ENCODE measurements at places on chromosomes 11 and 22.

- no peak for DNase-seq
Observed at GRCh38 chr11:47971501-47971900, 8.9 kb upstream of the PTPRJ start.

DNA sequence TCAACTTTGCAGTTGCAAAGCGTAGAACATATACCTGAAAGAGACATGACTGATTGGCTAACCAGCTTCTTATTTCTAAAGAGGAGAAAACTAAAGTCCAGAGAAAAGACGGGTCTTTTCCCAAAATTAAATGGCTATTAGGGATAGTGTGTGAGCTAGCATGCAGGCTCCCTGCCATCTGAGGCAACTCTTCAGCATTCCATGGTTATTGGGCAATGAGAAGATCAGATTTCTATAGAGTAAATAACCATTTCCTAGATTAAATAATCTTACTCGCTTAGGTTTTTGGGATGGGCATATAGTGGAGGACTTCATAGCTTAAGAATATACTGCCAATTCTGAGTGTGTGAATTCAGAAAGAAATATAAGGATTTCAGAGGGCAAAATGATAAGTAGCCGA lies 95.0 kb downstream of the PDHX start:
- DNase-seq, result no peak

DNA sequence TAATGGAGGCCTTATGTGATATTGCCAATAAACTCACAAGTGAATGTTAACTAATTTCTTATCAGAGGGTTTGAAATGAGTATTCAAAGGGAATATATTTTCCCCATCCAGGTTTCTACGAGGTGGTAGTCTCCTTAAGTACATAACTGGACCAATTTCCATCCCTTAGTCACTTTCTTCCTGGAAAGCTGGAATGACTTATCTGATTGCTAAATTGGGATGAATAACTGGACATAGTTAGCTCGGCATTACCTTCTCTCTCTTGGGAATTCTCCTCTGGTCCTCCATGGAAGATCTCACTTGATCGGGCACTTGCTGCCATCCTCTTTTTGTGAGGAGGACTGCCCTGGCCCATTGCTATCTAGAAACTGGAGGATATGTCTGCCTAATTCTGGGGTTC lies 109.1 kb downstream of the TRPC6 start:
- no peak for DNase-seq

DNA sequence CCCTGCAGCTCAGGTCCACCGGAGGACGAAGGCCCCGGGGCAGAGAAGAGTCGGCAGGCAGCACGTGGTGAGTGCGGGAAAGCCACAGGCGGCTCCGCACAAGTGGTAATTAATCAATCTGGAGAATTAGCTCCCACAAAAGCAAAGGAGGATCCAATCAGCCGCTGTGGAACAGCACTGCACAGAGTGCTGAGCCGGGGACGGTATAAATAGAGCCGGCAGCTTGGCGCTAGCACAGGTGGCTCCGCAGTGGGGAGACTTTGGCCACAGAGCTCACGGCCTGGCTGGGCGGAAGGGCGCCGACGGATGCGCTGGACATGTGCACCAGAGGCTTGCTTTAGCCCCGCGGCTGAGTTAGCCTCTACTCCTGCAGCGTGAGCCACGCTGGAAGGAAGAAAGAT lies 48.9 kb downstream of the IGSF9B start:
- DNase-seq, result no peak

DNA sequence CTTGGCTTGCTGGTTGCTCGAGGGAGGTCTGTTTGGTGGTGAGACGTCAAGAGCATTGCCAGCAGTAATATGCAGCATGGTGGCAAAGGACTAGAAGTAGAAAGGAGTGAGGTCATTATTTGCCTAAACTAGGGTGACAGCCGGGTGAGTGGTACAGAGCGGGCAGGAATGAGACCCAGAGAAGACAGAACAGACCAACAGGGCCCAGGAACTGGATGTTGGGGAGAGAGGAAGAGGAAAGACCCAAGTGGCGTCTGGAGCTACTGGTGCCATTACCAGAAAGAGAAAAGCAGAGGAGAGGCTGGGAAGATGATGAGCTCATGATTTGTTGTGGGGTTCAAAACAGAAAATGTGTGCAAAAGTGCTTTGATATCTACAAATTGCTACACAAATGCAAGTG lies 158.7 kb downstream of the ENTHD1 start:
- DNase-seq, result no peak

GRCh38 chr11:315516-315994 lies 1.7 kb downstream of the IFITM1 start:
- DNase-seq, result no peak

DNA sequence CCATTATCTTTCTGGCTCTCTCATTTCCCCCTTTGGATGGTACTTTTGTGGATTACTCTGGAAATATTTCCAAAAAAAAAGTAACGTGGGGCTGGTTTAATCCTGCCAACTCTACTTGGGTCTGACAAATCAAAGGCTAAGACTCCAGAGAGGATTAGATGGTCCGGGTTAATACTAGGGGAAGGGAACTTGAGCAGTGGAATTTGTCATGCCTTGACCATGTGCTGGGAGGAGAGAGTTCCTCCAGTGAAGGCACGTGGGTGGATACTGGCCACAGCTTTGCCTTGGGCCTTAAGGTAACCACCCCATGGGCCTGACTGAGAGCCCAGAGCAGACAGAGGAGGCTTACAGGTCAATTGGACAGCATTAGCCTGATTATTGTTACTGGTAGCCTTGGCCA lies 120.3 kb downstream of the NAV2 start:
- DNase-seq, result no peak

- no peak for DNase-seq
Observed at GRCh38 chr11:62401811-62402210, 17.0 kb upstream of the SCGB1A1 start.

DNA sequence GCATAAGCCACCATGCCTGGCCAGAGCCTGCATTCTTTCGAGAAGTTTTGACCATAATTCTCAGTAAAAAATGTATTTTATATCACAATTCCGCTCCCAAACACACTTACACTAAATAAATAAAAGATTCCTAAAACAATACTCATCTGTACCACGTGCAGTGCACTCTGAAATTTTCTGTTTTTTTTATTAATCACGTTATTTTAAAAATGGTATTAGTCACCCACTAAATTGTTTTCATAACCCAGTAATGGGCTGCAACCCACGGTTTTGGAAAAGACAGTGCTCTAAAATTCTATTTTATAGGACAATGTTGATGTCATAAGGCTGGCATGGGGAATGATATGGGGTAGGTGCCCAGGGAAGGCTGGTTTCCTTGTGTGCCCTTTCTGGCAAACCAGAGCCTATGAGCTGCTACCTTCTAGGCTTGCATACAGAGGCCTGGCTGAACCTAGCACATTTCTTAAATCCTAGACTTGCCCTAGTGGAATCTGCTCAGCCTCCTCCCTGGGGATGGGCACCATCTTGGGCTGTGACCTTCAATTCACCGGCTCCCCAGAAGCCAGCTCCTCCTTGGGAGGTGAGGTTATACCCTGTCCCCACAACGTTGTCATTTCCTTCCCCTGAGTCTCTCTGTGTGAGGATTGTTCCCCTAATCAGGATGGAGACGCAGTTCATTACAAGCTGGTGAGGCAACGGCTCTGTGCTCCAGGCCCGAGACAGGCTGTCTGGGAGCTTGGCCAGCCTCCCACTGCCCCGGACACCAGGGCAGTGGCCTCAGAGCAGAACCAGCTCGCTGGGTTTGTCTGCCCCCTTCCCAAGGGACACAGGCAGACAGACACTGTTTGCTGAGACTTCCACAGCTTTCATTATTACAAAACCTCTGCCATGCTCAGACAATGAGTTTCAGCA lies 116.5 kb upstream of the NAV2 start:
- DNase-seq, result no peak

DNA sequence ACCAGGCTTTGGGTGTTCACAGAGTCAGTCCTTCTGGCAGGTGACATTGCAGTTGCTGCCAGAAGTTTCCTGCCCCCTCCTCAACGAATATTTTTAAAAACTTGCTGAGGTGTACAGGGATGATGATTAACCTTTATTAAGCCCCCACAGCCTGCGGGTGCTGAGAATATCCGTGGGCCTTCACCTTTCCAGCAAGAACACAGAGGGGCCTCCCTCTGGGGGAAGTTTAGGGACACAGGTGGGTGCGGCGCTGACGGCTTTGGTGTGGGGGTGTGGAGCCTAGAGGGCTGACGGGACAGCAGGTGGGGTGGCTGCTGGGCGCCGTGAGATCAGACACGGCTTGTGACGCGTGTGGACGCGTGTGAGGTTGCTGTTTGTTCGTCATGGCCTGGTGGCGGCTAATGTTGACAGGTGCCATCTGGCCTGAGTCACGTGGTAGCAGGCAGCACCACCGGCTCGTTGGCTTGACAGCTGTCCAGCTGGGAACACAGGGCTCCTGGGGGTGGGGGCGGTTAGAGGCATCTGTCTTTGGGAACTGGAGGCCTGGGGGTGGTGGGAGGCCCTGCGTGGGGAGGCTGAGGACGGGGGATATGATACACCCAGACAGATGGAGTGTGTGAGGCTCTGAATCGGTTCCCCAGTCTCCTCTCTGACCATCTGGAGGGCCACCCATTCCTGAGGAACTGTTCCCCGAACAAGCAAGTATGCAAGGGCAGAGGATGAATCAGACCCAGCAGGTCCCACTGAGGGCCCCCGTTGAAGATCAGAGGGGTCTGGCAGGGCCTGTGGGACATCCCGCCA lies 12.5 kb upstream of the LRRC10B start:
- DNase-seq, result no peak

GRCh38 chr11:94314064-94314463 lies 9.7 kb downstream of the IZUMO1R start:
- no peak for DNase-seq

DNA sequence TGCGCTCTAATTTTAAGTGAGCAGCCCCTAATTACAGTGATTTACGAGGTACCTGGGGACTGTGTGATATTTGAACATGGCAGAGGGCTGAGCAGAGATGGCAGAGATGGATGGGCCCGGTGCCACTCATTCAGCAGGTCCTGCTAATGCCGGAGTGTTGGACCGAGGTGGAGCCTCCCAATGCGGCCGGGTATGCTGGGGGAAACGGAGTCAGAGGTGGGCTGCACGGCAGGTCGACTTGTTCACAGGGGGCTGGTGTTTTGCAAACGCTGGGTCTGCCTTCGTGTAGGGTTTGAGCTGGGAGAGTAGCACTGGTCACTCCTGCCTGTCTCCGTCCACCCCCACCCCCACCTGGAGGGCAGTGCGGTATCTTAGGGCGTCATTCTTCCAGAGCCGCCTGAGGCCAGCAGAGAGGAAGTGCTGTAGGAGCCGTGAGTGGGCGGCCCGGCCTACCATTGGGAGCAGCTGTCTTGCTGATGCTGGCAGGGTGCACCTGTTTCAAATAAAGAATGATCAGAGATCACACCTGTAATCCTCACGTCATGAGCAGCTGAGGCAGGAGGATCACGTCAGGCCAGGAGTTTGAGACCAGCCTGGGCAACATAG lies 122.6 kb downstream of the IGLL1 start:
- no peak for DNase-seq

DNA sequence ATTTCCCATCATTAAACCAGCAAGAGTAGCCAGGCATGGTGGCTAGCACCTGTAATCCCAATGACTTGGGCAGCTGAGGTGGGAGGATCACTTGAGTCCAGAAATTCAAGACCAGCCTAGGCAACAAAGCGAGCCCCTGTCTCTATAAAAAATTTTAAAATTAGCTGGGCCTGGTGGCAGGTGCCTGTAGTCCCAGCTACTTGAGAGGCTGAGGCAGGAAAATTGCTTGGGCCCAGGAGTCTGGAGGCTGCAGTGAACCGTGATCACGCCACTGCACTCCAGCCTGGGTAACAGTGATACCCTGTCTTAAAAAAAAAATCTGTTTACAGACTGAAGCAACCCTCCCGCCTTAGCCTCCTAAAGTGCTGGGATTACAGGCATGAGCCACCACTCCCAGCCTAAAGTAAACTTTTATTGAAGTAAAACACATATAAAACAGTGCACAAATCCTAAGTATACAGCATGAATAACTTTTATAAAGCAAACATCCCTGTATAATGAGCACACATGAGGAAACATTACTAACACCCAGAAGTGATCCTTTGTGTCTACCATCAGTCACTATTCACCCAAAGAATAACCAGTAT lies 12.6 kb downstream of the UCP3 start:
- no peak for DNase-seq

DNA sequence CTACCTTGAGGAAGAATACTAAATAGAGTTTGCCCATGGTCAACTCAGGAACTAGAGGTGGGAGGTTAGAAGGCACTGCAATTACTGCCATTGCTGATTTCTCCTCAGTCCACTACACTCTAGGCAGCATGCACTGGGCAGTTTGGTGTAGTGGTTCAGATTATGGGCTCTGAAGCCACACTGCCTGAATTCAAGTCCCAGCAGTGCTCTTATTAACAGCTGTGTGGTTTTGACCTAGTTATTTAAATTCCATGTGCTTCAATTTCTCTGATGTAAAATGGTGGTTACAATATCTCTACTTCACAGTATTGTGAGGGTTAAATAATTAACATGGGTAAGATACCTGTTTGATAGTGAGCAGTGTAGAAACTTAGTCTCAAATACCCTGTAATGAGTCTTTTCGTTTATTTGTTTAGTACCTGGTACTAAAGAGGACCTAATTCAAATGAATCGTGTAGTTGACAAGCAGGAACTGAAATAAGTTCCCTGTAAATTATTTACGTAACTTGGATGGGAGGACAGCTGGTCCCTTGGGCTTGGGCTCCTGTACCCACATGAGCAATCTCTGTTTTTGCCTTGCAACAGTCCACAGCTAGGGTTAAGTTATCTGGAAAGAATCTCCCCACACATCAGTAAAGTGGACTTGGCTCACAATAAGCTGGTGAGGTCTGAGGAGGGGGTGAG lies 17.8 kb downstream of the PRR5L start:
- no peak for DNase-seq

DNA sequence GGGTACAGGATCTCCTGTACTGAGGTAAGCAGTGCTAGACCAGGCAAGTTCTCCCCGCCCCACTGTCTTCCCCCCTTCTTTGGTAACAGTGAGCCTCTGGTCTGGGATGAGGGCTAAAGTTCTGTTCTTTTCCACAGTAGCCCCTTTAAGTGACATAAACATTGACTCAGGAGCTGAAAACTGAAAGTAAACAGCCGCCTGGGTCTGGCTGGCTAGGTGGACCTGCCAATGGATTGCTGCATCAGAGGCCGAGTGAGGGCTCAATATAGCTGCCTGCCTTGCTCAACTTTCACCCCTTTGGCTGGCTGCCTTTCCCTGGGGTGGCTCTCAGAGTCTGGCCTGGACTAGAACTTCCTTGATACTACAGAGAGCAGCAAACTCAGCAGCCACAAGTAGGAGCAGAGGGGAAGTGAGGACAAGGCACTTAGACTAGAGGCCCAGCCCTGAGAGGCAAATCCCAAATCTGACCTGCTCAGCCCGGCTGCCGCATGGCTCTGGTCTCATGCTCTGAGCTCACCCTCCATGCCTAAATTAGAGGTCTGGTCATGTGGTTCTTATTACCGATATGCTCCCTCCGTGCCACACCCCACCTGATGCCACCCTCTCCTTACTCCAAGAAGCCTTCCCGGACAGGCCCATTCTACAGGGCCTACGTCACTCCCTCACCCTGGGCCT lies 9.6 kb upstream of the UCP3 start:
- DNase-seq, result no peak

- DNase-seq, result no peak
Observed at GRCh38 chr11:127995921-127996320, 591.4 kb downstream of the ETS1 start.

DNA sequence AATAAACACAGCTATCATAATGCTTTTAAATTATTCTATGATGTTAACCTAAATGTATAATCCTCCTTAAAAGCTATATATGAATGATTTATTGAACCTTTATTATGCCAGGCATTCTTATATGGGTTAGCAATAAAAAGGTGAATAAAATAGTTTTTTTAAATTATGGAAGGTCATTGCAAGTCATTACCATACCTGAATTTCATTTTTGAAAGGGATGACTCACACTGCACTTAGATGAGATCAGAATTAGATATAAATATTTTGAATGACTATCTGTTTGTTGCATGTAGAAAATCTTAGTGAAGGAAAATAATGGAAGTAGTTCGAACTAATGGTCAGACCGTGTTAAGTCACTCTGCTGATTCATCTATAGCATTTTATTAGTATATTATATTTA lies 822.3 kb downstream of the LUZP2 start:
- DNase-seq, result no peak

All from activated T-cell treated with anti-CD3 and anti-CD28 coated beads for 4 hours (primary cell).